ENCODE measurements at places on chromosomes 13 and 19.

GRCh38 chr13:45441633-45442032 is 23.1 kb upstream of the COG3 start:
- DNase-seq, result no peak

GRCh38 chr13:97379386-97379785 is 54.6 kb upstream of the RAP2A start:
- DNase-seq, result no peak

GRCh38 chr19:45182758-45183157 is 4.2 kb downstream of the BLOC1S3 start:
- no peak for DNase-seq

DNA sequence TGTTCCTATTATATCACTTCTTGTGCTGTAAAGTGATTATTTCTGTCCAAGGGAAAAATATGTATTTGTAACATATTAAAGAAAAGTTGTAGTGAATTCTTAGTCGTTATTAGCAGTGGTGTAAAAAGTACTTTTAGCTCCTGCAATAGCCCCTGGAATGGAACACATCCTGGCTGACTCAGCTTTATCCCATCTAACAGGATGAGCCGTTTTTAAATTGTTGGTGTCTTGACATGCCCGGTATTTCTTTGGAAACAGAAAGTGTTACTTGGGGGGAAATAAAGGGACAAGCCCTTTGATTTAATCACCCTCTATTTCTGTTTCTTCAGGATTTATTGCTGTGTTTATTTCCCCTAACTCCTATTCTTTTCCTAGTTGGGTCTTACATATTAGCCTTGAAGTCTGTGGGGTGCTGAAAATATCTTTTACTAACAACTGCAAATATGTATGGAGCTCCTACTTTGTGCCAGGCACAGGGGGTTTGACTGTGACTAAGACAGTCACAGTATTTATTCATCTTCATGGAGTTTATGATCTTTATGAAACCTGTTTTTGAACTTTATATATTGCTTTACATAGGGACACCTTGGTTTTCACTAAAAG is 17.9 kb downstream of the COG3 start:
- no peak for DNase-seq

- no peak for DNase-seq
Observed at GRCh38 chr19:54428323-54429175, 13.3 kb downstream of the TTYH1 start.

DNA sequence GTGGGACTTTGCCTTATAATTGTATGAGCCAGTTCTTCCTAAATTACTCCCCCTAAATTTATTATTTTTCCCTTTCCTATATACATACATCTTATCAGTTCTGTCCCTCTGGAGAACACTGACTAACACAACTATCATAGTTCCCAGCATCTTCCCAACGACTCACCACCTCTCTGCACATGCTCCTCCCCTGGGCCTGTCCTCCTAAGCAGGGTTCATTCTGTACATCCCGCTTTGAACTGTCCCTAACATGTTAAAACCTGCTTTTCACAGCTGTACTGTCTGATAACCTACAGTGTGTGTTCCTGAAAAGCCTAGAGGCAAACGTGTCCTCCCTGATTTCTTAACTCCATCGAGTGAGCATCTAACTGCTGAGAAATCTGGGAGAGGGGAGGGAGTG is 141.7 kb downstream of the EFNB2 start:
- DNase-seq, result no peak

- no peak for DNase-seq
Observed at GRCh38 chr19:29538146-29538545, 12.4 kb downstream of the VSTM2B start.

DNA sequence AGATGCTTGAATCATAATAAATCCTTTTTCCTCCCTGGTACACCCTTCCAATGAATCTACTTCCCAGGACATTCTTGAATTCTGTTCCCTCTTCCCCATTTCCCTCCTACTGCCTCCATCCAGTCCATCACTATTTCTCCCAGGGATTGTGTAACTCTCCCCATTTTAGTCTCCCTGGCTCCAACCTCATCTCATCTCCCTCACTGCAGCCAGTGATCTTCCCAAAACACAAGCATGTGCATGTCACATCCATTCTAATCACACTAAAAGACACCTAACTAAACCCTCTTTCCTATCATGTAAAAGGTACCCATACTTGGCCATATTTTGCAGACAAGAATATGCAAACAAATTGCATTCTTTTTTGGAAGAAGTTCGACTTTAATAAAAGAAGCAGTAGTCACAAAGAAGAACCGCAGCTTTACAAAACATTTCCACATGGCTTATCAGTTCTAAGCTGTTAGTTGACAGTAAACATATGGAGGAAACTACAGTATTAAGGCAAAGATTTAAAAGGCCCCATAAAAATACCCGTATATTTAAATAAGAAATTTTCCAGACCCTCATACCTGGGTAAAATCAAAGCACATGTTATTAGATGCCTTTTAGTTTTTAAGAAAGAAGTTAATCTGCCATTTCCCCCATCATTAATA is 111.0 kb downstream of the KCTD12 start:
- DNase-seq, result no peak

GRCh38 chr13:99577934-99578917 is 77.0 kb downstream of the TM9SF2 start:
- no peak for DNase-seq

GRCh38 chr19:4199699-4200293 is 17.3 kb downstream of the ANKRD24 start:
- no peak for DNase-seq

DNA sequence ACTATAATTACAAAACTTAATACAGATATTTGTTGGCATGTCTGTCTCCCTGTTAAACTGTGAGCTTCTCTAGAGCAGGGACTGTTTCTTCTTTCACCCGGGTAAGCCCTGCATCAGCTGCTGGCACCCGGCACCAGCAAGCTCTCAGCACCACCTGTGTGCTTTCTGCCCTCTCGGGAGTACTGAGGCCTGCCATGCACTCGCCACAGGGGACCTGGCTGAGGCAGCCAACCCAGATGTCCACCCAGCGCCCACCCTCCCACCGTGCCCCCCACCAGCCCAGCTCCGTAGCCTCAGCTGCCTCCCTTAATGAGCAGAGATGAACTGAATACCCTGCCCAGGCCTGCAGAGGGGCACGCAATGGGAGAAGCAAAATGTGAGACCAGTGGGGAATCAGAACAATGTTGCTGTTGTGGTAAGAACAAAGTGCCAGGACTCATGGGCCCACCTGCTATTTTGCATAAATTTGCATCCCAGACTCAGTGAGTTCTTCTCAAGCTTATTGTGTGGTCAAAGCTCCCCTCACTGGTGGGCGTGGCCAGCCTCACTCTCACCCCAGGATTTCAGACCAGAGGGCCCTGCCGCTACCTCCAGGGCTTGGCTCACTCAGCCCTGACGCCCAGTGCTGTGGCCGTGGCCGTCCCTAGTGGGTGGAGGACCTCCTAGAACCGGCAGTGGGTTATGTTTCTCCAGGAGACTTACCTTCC is 14.6 kb upstream of the SERPINE3 start:
- peak; percentile 62 for DNase-seq

DNA sequence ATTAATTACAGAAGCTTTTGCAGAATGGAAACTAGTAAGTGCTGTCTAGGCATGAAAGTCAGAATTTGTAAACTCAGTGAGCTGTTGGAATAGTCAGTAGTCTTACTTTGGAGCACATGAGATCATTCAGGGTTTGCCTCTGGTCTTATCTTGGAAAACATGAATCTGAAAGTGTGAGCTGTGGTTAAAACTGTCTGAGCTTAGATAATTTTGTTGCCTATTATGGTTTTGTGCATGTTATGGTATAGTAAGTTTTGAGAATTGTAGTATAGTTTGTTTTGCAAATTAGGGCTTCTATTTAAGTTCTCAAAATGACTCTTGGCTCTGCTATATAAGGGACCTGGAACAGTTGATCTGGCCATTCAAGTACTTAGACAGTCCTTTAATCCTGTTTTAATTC is 53.7 kb upstream of the TRPC4 start:
- DNase-seq, result no peak

DNA sequence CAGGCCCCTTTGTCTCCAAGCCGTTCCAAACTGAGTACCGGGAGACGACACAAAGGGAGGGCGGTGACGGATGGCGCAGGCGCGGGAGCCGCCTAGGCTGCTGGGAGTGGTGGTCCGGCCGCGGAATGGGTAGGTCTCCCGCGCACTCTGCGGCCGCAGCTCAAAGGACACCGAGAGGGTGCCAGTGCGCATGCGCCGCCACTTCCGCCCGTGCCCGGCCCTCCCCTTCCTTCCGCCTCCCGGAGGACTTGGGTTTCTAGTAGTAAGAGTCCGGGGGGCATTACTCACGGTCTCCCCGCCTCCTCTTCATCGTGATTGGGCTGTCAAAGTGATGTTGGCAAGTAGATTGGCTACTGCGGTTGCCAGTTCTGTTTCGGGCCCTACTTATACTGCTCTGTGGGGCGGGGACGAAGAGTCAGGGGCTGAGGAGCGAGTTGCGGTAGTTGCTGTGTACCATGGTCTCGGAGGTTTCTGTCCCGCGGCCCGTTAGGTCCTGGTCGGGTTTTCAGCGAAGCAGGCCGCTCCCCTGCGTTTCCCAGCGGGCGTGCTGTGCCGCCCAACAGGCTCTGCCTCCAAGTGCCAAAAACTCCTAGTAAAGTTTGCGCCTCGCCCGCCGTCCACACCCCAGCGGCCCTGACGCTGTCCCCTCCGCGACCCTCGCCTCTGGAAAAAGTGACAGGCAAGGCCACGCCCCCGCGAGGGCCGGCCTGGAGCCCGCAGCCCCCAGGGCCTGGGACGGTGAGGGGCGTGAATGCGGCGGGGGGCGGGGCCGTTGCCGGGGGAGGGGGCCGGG is 455 bp upstream of the ING1 start:
- DNase-seq, result peak; percentile 99

- no peak for DNase-seq
Observed at GRCh38 chr19:52331757-52332156, 4.3 kb upstream of the ZNF610 start.

GRCh38 chr19:30682999-30683536 is 310.9 kb downstream of the ZNF536 start:
- DNase-seq, result peak; percentile 89

DNA sequence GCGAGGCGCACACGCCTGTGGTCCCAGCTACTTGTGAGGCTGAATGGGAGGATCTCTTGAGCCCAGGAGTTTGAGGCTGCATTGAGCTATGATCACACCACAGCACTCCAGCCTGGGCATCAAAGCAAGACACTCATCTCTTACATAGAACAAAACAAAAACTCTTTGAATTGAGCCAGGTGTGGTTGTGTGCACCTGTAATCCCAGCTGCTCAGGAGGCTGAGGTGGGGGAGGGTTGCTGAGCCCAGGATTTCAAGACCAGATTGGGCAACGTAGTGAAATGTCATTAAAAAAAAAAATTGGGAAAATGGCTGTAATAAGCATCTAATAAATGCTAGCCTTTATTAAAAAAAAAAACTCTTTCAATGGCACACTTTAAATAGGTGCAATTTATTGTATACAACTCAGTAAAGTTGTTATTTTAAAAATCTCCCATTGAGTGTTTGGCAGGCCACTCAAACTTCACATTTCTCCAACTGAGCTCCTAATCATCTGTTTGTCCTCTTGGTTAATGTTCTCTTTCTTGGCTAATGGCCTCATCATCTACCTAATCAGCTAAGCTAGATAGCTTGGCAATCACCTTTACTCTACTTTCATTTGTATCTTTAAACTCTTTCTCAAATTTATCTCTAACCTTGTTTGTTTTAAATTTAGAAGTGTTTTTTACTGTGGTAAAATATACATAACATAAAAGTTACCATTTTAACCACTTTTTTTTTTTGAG is 28.1 kb upstream of the HMGB1 start:
- DNase-seq, result no peak

GRCh38 chr19:39754544-39754943 is 16.7 kb upstream of the CLC start:
- DNase-seq, result no peak

GRCh38 chr13:77040835-77041234 is 13.9 kb upstream of the FBXL3 start:
- DNase-seq, result no peak

DNA sequence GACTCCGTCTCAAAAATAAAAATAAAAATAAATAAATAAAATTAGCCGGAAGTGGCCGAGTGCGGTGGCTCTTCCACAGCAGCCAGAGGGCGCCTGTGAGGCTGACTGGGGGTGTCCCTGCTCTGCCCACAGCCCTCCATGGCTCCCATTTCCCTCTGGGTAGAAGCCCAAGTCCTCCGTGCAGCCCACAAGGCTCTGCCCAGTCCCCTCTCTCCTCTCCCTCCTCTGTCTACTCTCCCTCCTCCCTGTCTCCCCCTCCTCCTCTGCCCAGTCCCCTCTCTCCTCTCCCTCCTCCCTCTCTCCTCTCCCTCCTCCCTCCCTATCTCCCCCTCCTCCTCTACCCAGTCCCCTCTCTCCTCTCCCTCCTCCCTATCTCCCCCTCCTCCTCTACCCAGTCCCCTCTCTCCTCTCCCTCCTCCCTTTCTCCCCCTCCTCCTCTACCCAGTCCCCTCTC is 20.4 kb downstream of the MISP start:
- DNase-seq, result no peak

GRCh38 chr13:64457976-64458375 is 2772.2 kb downstream of the PCDH9 start:
- DNase-seq, result no peak

- DNase-seq, result no peak
Observed at GRCh38 chr19:4256563-4256962, 9.7 kb downstream of the YJU2 start.

DNA sequence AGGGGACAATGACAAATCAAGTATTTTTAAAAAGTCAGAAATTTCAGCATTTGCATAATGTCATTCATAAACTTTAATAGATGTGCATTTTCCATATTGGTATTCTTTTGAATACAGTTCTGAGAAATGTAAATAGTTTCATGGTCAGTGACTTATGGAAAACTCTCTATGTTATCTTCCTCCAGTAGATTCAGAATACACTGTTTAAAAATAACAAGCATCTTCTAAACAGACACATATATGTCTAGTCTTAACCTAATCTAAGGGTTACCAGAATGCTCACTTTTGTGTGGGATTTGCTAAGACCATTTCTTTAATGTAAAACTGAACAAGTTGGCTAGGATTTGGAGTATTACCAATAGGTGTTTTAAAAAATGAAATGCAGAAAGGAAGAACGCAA is 119.8 kb upstream of the SGCG start:
- DNase-seq, result no peak

All from head of caudate nucleus (tissue), 42 donors.